Left lobe of liver (tissue), 2 donors: ENCODE measurements at places on chromosomes 1 and 21.

GRCh38 chr1:18907021-18907916 lies 4.9 kb upstream of the ALDH4A1 start:
- DNase-seq: peak; percentile 58

DNA sequence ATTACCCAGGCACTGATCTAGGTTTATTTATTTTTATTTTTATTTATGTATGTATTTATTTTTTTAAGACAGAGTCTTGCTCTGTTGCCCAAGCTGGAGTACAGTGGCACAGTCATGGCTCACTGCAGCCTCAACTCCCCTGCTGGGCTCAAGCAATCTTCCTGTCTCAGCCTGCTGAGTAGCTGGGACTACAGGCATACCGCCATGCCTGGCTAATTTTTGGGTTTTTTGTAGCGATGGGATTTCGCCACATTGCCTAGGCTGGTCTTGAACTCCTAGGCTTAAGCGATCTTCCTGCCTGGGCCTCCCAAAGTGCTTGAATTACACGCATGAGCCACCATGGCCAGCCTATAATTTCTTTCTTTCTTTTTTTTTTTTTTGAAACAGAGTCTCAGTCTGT lies 9.4 kb downstream of the PHACTR4 start:
- DNase-seq: no peak

GRCh38 chr1:18631496-18632217 lies 1.0 kb downstream of the PAX7 start:
- no peak for DNase-seq

DNA sequence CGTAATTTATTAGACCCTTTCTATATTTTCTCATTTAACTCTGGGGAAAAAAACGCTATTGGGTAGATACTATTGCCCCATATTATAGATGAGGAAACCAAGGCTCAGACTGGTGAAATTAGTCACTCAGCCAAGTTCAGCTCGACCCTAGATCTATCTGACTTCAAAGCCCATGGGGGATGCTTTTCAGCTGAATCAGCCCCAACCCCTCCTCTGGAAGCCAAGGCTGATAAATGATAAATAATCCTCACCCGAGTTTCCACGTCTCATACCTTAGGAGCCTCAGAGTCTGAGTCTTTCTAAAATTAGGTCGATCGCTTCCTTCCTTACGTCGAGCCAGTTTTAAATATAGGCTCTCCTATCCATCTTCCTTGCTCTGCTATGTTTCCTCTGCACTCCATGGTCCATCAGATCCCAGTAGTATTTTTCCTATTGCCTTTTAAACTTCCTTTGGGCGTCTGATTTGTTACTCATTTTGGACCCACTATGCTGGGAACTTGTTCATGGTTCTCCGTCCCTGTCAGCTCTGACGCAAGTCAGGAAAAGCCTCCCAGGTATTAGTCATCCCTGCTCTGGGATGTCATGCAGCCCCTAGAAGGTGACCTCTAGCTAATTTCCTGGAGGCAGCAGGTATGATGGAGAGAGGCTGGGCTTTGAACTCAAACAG lies 122.8 kb downstream of the PLPP3 start:
- no peak for DNase-seq

DNA sequence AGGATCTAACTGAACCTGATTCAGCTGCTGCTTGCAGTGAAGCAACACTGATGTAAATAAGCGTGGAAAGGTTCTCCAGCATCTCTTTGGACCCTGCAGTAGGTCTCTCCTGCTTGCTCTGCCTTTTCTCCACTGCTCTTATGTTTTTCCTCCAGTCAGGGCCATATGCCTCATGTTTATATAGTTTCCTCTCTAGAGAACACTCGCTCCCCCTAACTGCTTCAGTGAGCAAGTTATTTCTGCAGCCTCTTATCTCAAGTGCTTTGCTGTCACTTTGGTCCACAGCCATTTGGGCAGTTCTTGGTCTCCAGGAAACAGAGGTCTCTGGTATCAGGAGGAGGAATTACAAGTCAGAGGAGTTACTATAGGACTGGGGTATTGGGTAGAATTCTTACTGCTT lies 5.3 kb downstream of the PRUNE1 start:
- DNase-seq: no peak

DNA sequence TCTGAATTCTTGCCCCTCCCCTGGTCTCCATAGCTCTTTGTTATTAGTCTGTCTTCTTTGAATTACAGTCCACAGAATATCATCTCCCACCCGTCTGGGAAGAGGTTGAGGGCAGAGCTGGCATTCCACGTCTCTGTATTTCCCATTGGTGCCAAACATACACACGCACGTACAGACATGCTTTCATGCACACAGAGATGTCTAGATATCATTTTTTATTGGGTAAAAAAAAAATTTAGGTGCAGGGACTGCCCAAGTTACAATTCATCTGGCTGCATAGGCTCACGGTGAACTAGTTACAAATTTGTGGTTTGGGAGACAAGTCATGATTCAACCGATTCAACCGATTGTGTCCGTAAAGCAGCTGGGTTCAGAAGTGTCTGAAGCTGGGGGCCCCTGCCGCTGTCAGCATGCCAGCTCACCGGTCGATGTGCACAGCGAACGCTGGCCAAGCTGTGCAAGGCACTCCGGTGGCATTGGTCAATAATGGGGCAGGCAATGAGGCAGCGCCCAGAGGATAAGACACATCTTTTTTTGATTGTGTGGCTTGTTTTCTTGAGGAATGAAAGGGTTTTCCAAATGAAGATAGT lies 73.7 kb downstream of the KCNN3 start:
- DNase-seq: no peak

DNA sequence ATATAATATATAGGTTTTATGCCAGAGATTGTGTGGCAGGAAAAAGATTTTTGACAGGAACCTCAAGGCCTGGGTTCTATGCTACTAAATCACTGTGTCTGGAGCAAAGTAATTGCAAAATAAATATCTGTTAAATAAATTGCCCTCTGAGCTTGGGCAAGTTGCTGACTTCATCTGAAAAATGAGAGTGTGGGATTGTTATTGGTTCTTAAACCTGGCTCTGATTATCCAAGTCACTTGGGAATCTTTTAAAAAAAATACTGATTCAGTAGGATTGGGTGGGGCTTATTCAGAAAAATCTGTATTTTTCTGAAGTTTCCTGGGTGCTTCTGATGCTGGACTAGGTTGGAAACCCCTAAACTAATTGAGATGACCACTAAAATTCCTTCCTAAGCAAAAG lies 174.1 kb upstream of the SGIP1 start:
- no peak for DNase-seq

DNA sequence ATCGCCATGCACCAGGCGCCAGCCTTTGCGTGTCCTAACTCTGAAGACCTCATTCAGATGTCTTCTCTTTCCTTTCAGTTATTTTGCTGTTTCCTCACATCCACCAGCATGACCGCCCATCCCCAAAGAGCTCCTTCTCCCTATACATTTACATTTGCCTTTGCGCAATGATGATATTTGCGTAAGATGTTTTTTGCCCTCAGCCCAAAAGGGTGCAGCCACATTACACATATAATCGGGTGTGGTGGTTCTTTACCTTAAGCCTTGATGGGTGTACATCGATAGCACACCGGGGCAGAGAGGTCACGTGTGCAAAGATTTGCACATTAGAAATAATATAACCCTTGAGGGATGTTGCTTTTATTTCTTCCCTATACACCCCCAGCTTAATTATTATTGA lies 192.8 kb downstream of the HUNK start:
- no peak for DNase-seq

GRCh38 chr1:99751877-99752504 lies 14.4 kb downstream of the FRRS1 start:
- DNase-seq: no peak

DNA sequence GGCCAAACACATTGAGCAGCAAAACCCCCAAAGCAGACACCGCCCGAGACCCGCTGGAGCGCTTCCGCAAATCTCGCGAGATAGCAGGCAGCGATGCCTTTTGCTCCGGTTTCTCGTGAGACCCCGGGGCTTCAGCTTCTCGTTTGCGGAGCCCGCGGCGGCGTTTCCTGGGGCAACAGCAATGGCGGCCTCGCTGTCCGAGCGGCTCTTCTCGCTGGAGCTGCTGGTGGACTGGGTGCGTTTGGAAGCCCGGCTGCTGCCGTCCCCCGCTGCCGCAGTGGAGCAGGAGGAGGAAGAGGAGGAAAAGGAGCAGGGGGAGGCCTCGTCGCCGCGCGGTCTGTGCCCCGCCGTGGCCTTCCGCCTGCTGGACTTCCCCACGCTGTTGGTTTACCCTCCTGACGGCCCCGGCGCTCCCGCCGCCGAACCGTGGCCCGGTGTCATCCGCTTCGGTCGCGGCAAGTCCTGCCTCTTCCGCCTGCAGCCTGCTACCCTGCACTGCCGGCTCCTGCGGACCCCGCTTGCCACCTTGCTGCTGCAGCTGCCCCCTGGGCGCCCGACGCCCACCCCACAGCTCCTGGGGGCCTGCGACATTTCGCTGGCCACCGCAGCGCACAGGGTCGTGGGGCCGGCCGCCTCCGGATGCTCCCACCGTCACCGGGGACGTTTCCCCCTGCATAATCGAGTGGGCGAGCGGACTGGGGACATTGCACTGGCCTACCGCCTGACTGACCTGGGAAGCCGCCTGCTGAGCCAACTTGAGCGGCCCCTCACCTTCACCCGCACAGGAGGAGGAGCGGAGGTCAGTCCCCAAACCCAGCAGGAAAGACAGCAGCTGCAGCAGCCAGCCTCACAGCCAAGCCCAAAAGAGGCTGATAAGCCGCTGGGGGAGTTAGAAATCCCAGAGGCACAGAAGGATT lies at the start of gene MAP10:
MAP10 (plus strand) TSS at position 148 of the 917 bp plus-strand sequence; CDS start at position 182, 34 bp downstream.
- DNase-seq: peak; percentile 74

DNA sequence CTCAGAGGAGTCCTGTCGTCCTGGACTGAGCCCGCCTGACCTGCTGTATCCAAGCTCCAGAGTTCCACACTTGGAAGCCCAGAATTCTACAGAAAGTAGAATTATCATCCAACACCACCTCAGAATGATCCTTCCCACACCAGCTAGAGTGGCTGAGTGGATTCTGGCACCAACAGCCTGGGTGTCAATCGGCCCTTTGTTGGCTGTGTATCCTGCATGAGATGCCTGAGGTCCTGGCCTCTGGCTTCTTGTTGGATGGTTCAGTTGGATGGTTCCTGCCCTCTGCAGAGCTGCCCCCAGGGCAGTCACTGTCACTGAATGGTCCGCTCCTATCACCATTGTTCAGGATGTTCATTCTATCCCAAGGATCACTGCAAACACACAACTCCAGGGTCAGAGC lies 49.8 kb downstream of the PGBD5 start:
- DNase-seq: no peak

GRCh38 chr1:230307213-230307612 lies 118.9 kb downstream of the PGBD5 start:
- DNase-seq: no peak

GRCh38 chr1:107604825-107605224 lies 360.2 kb downstream of the VAV3 start:
- DNase-seq: no peak

- DNase-seq: no peak
Observed at GRCh38 chr1:154624746-154625643, 17.0 kb upstream of the ADAR start.

DNA sequence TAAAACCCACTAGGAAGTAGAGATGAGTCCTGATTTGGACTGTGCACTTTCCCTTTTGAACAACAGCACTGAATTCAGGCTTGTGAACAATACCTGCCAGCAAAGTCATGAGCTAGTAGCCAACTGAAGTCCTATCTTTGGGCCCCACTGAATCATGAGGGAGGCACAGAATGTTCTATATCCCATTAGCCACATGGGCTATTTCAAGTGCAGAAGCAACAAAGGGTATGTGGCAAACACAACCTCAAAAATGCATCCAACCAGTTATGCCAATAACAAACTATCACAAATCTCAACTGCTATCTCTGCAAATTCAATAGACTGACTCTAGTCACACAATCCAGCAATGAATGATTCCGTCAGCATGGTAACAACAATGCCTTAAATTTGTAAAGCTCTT lies 276.0 kb downstream of the MRPL39 start:
- DNase-seq: no peak

GRCh38 chr1:67749844-67750690 lies 65.1 kb downstream of the GADD45A start:
- DNase-seq: no peak
